Tibial nerve (tissue), 4 donors: ENCODE measurements at places on chromosomes 3 and 15. TPM values are rescaled to one million over a fixed set of nuclear protein-coding genes. Genes with fewer than 3 reads are reported as not detected.

PLA2G4D gene
- total RNA-seq: not detected

MBNL1 gene
- 353 TPM for total RNA-seq

IQCH gene
- 3.0 TPM for total RNA-seq

IL17RD gene
- 9.8 TPM for total RNA-seq

CPB1 gene
- total RNA-seq: 1.9 TPM

ZNF197 gene
- total RNA-seq: 27.5 TPM

SLC22A14 gene
- not detected for total RNA-seq

DNA sequence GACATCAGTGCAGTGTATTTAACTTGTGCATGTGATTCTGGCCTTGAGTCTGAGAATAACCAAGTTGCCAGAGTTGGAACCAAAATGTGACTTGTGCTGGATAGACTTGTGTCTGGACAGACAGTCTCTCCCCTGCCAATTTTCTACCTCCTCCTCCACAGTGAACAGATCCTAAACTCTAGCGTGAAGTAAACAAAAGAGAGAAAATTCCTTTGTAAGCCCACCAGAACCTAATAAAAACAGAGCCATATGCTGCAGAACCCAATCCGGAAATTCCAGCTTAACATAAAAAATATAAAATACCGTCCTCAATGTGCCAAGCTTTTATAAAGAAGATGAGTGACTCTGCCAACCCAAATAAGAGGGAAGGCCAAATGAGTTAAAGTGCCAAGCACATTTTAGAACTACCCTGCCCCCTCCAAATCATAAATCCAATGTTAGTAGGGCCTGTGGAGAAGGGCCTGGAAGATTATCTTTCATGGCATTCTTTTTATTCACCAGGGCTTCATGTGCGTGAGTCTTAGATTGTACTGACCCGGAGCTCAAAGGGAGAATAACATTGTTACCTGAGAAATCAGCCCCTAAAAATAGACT lies 344.6 kb upstream of the PROK2 start:
- H3K4me3 ChIP-seq: no peak overlapping the region
- H3K27me3 ChIP-seq: no peaks in the 10 kb centered on the region
- peaks cover 3% of the 10 kb centered on the region for H3K4me1 ChIP-seq
- H3K36me3 ChIP-seq: no peaks in the 10 kb centered on the region

DNA sequence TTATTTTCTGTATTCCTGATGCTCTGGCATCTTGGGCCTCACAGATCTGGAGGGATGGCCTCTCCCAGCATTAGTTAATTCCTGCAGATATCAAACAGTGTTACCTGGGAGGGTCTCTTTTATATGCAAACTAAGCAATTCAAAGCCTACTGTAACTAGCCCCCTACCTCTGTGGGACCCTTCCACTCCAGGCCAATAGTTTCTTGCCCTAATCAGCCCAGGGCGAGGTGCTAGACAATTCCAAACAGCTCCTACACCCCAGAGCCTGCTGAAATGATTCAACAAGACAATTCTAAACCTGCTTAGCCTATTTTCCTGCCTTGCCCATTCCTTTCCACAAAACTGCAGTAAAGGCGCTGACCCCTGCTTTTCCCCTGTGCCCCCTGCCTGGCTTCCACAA lies 106.6 kb upstream of the IGSF10 start:
- no peak overlapping the region for H3K4me3 ChIP-seq
- DNase-seq: no peak
- no peaks in the 10 kb centered on the region for H3K4me1 ChIP-seq
- H3K27me3 ChIP-seq: no peaks in the 10 kb centered on the region
- no peaks in the 10 kb centered on the region for H3K36me3 ChIP-seq

DNA sequence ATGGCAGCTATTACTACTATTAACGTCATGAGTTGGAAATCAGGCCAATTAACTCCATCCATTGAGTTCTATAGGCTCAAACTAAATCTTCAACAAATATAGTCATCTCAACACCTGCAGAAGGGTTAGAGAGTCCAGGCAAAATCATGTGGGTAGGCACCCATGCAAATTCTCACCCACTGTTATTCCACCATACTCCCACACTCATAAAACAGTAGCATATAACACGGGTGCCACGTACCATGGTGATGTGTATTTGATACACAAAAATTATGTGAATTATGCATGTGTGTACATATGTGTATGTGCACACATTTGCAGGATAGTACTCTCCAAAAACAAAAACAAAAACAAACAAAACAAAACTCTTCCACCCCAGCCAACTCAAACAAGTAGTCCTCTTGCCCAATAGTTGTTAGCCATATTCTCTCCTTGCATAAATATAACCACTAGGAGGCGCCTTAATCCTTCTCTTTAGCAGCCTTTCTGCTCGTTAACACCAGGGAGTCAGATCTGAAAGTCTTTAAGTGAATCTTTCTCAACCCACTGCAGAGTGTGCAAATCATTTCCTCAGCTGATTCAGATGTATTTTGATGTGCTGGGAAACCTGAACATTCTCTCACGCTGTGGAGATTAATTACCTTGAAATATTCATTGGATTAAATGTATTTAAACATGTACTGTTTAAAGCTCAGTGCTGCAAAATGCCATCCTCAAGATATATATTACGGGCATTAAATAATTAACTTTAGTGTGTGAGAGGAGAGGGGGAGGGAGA lies 38.0 kb upstream of the COPB2 start:
- H3K4me1 ChIP-seq: no peaks in the 10 kb centered on the region
- no peak overlapping the region for H3K27ac ChIP-seq
- no peaks in the 10 kb centered on the region for H3K36me3 ChIP-seq
- no peaks in the 10 kb centered on the region for H3K27me3 ChIP-seq

- no peak overlapping the region for H3K27ac ChIP-seq
- H3K4me1 ChIP-seq: no peaks in the 10 kb centered on the region
- DNase-seq: no peak
- H3K4me3 ChIP-seq: no peak overlapping the region
Observed at GRCh38 chr3:122977746-122978466, 49.7 kb downstream of the SEMA5B start.

DNA sequence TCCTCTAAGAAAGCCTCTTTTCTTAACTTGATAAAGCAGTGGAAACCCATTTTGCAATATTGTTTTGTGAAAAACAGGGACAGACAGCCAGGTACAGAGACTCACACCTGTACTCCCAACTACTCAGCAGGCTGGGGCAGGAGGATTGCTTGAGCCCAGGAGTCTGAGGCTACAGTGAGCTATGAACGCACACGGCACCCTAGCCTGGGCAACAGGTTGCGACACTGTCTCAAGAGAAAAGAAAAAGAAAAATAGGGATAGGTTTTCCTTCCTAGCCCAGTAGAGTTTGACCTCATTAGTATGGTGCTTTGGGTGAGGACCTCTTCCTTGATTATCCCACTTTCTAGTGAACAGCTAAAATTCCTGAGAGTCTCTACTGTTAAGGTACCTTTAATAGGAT lies 17.5 kb upstream of the YEATS2 start:
- H3K36me3 ChIP-seq: no peaks in the 10 kb centered on the region
- no peak overlapping the region for H3K27ac ChIP-seq
- DNase-seq: no peak
- H3K4me3 ChIP-seq: no peak overlapping the region
- H3K27me3 ChIP-seq: no peaks in the 10 kb centered on the region
- no peaks in the 10 kb centered on the region for H3K4me1 ChIP-seq

GRCh38 chr3:51751287-51751686 lies 27.8 kb downstream of the IQCF6 start:
- H3K27ac ChIP-seq: no peak overlapping the region
- no peaks in the 10 kb centered on the region for H3K36me3 ChIP-seq
- H3K27me3 ChIP-seq: no peaks in the 10 kb centered on the region
- DNase-seq: no peak
- no peaks in the 10 kb centered on the region for H3K4me1 ChIP-seq

- H3K36me3 ChIP-seq: no peaks in the 10 kb centered on the region
- DNase-seq: no peak
- no peak overlapping the region for H3K4me3 ChIP-seq
- no peaks in the 10 kb centered on the region for H3K4me1 ChIP-seq
Observed at GRCh38 chr3:123602325-123602724, 17.5 kb upstream of the HACD2 start.

GRCh38 chr3:79514069-79514468 lies 253.7 kb downstream of the ROBO1 start:
- no peaks in the 10 kb centered on the region for H3K27me3 ChIP-seq
- H3K27ac ChIP-seq: no peak overlapping the region
- no peak for DNase-seq
- H3K36me3 ChIP-seq: no peaks in the 10 kb centered on the region
- H3K4me3 ChIP-seq: no peak overlapping the region

GRCh38 chr3:184742676-184743135 lies 30.8 kb upstream of the MAGEF1 start:
- H3K27ac ChIP-seq: no peak overlapping the region
- no peak for DNase-seq

GRCh38 chr3:30586096-30586805 lies 20.1 kb upstream of the TGFBR2 start:
- H3K27me3 ChIP-seq: no peaks in the 10 kb centered on the region
- no peaks in the 10 kb centered on the region for H3K36me3 ChIP-seq
- no peaks in the 10 kb centered on the region for H3K4me1 ChIP-seq
- no peak overlapping the region for H3K27ac ChIP-seq

GRCh38 chr3:65617209-65617608 lies 421.5 kb downstream of the MAGI1 start:
- H3K4me1 ChIP-seq: no peaks in the 10 kb centered on the region
- no peak overlapping the region for H3K27ac ChIP-seq
- H3K36me3 ChIP-seq: no peaks in the 10 kb centered on the region
- no peak overlapping the region for H3K4me3 ChIP-seq

- H3K4me3 ChIP-seq: no peak overlapping the region
- no peak for DNase-seq
Observed at GRCh38 chr3:163273694-163274093, 1777.1 kb downstream of the OTOL1 start.

GRCh38 chr3:139689122-139689521 lies 11.3 kb upstream of the NMNAT3 start:
- no peak overlapping the region for H3K27ac ChIP-seq
- no peak overlapping the region for H3K4me3 ChIP-seq
- H3K36me3 ChIP-seq: no peaks in the 10 kb centered on the region
- DNase-seq: no peak
- H3K4me1 ChIP-seq: no peaks in the 10 kb centered on the region
- no peaks in the 10 kb centered on the region for H3K27me3 ChIP-seq

GRCh38 chr3:72682936-72683452 lies 165.3 kb downstream of the SHQ1 start:
- no peak overlapping the region for H3K4me3 ChIP-seq
- no peaks in the 10 kb centered on the region for H3K27me3 ChIP-seq
- no peak for DNase-seq
- no peaks in the 10 kb centered on the region for H3K36me3 ChIP-seq
- no peak overlapping the region for H3K27ac ChIP-seq

GRCh38 chr3:169300436-169300835 lies 363.1 kb downstream of the MECOM start:
- no peaks in the 10 kb centered on the region for H3K4me1 ChIP-seq
- DNase-seq: no peak
- no peaks in the 10 kb centered on the region for H3K36me3 ChIP-seq
- H3K4me3 ChIP-seq: no peak overlapping the region
- H3K27ac ChIP-seq: no peak overlapping the region
- no peaks in the 10 kb centered on the region for H3K27me3 ChIP-seq

DNA sequence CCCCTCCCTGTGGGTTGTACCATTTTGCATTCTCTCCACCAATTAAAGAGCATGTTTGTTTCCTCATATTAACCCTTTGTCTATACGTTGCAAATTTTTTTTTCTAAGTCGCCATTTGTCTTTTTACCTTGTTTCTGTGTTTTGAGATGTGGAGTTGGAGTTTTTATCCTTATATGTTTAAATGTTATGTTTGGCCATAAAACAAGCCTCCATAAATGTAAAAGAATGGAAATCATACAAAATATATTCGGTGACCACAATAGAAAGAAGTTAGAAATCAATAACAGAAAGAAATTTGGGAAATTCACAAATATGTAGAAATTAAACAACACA lies 29.2 kb downstream of the LRRK1 start:
- H3K4me3 ChIP-seq: no peak overlapping the region
- H3K27ac ChIP-seq: no peak overlapping the region
- H3K36me3 ChIP-seq: no peaks in the 10 kb centered on the region
- DNase-seq: no peak
- H3K27me3 ChIP-seq: no peaks in the 10 kb centered on the region
- H3K4me1 ChIP-seq: no peaks in the 10 kb centered on the region

GRCh38 chr3:26687466-26687865 lies 64.9 kb downstream of the LRRC3B start:
- H3K36me3 ChIP-seq: no peaks in the 10 kb centered on the region
- no peak overlapping the region for H3K27ac ChIP-seq
- no peaks in the 10 kb centered on the region for H3K4me1 ChIP-seq
- no peak for DNase-seq

- no peak for DNase-seq
- no peak overlapping the region for H3K27ac ChIP-seq
- no peaks in the 10 kb centered on the region for H3K36me3 ChIP-seq
- no peaks in the 10 kb centered on the region for H3K27me3 ChIP-seq
- no peak overlapping the region for H3K4me3 ChIP-seq
Observed at GRCh38 chr3:111870620-111871019, 11.6 kb downstream of the PHLDB2 start.

DNA sequence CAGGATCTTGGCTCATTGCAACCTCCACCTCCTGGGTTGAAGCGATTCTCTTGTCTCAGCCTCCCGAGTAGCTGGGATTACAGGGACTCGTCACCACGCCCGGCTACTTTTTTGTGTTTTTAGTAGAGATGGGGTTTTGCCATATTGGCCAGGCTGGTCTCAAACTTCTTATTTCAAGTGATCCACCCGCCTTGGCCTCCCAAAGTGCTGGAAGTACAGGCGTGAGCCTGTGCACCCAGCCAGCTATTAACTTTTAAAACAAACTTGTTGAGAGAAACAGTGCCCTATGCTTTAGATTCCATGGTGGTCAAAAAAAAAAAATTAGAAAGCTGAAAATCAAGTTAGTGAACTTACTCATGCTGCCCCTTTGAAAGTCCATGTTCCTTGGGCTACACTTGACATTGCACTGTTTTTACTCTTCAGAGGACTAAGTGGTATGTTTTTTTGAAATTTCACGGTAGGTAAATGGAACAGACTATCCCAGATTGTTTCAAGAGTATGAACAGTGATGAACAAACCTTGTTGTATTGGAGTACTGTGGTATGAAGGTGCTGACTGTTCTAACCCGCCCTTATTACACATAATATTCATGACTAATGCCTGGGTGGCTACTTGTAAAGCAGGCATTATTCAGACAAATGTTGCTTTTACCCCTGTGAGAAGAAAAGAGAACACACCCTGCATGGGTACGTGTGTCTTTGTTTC lies 206.9 kb downstream of the KLHL25 start:
- no peaks in the 10 kb centered on the region for H3K36me3 ChIP-seq
- no peak overlapping the region for H3K4me3 ChIP-seq
- H3K27me3 ChIP-seq: no peaks in the 10 kb centered on the region
- peaks cover 44% of the 10 kb centered on the region for H3K4me1 ChIP-seq
- peak overlapping the region; percentile 73 for H3K27ac ChIP-seq

GRCh38 chr3:168951884-168952283 lies 711.6 kb downstream of the MECOM start:
- H3K27me3 ChIP-seq: no peaks in the 10 kb centered on the region
- no peaks in the 10 kb centered on the region for H3K4me1 ChIP-seq
- no peak overlapping the region for H3K4me3 ChIP-seq
- no peak overlapping the region for H3K27ac ChIP-seq
- no peak for DNase-seq
- H3K36me3 ChIP-seq: no peaks in the 10 kb centered on the region

- H3K4me1 ChIP-seq: no peaks in the 10 kb centered on the region
- no peak overlapping the region for H3K4me3 ChIP-seq
- no peaks in the 10 kb centered on the region for H3K36me3 ChIP-seq
- no peaks in the 10 kb centered on the region for H3K27me3 ChIP-seq
- no peak for DNase-seq
- H3K27ac ChIP-seq: no peak overlapping the region
Observed at GRCh38 chr3:124832782-124833709, 54.1 kb downstream of the ITGB5 start.
